Uterus (tissue), 4 donors: ENCODE measurements at places on chromosomes 7 and 10. TPM values are rescaled to one million over a fixed set of nuclear protein-coding genes. Genes with fewer than 3 reads are reported as not detected.

GRCh38 chr7:22417841-22418240 is 60.9 kb upstream of the RAPGEF5 start:
- no peaks in the 10 kb centered on the region for H3K4me1 ChIP-seq
- no peaks in the 10 kb centered on the region for H3K27me3 ChIP-seq
- no peak overlapping the region for H3K4me3 ChIP-seq

DNA sequence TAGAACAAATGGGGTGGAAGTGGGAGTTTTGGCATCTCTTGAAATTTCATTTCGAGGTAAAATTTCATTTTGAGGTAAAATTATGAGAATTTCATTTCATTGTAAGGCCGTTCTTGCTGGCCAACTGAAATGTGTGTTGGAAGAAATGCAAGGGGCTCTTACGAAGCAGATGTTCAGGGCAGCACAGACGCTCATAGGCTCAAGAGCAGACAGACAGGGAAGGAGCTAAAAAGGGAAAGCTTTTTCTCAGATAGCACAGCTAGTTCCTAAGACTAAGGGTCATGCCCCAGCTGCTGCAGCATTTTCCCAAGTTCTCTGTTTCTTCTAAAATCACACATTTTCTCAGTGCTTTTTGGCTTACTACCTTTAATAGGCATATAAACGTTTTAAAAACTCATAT is 65.1 kb upstream of the SFMBT2 start:
- no peak overlapping the region for H3K27ac ChIP-seq
- no peak overlapping the region for H3K4me3 ChIP-seq
- H3K36me3 ChIP-seq, result no peaks in the 10 kb centered on the region
- H3K4me1 ChIP-seq, result no peaks in the 10 kb centered on the region

DNA sequence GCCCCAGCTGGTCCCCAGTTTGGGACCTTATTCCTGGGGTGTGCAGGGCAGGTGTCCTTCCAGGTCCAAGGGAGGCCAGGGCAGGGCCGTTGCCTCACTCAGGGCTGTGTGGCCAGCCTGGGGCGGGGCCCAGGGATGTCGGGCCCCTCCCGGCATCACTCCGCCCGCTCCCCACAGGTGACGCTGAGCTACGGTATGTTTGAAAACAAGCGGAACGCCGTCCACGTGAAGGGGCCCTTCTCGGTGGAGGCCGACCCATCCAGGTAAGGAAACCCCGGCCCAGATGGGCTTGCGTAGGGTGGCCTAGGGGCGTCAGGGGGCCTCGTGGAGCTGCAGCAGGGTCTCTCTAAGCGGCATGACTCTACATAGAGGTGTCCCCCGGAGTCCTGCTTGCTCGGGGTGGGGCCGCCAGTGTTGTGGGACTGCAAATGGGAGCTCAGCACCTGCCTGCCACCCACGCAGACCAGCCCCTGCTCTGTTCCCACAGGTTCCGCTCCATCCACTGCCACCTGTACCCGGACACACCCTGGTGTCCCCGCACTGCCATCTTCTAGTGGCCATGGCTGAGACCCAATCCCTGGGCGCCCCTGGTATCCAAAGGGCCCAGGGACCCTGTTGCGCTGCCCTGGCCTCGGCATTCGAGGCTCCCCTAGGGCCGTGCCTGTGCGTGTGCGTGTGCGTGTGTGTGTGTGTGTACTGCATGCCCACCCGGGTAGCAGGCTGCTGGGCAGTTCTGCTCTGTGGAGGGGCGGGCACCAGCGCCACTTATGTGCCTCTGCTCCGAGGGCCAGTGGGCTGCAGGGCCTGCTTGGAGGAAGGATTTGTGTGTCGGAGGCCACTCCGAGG is 7.3 kb downstream of the LFNG start:
- no peaks in the 10 kb centered on the region for H3K4me1 ChIP-seq
- peaks cover 5% of the 10 kb centered on the region for H3K27me3 ChIP-seq
- DNase-seq, result no peak
- H3K4me3 ChIP-seq, result no peak overlapping the region

GRCh38 chr7:155452505-155453295 is 5.2 kb upstream of the EN2 start:
- no peaks in the 10 kb centered on the region for H3K36me3 ChIP-seq
- H3K4me3 ChIP-seq, result no peak overlapping the region
- DNase-seq, result no peak

DNA sequence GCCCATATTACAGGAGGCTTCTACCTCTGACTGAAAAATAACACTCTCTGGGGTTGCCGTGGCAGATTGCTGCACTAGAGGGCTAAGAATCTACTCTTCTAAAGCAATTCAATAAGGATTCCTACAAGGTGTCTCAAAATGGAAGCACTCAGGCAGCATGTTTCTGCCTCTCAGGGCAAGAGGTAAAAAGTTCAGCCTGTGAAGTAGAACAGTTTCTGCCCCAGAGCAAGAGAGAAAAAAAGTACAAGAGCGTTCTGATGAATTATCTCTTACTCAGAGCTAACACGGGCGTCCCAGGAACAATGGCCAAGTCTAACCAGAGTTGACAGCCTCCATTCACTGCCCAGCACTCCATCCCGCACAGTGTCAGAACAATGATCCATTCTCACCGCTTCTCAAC is 71.3 kb upstream of the TES start:
- no peak overlapping the region for H3K27ac ChIP-seq
- no peaks in the 10 kb centered on the region for H3K4me1 ChIP-seq
- H3K36me3 ChIP-seq, result no peaks in the 10 kb centered on the region
- no peaks in the 10 kb centered on the region for H3K27me3 ChIP-seq
- no peak for DNase-seq
- no peak overlapping the region for H3K4me3 ChIP-seq

- no peaks in the 10 kb centered on the region for H3K27me3 ChIP-seq
- no peak for DNase-seq
- H3K4me1 ChIP-seq, result no peaks in the 10 kb centered on the region
These were observed 38.8 kb upstream of the CACUL1 start for GRCh38 chr10:118793545-118793944.

- no peaks in the 10 kb centered on the region for H3K27me3 ChIP-seq
- no peaks in the 10 kb centered on the region for H3K36me3 ChIP-seq
- no peak overlapping the region for H3K4me3 ChIP-seq
- H3K4me1 ChIP-seq, result no peaks in the 10 kb centered on the region
These were observed 15.3 kb downstream of the TACR2 start for GRCh38 chr10:69401416-69401815.

DNA sequence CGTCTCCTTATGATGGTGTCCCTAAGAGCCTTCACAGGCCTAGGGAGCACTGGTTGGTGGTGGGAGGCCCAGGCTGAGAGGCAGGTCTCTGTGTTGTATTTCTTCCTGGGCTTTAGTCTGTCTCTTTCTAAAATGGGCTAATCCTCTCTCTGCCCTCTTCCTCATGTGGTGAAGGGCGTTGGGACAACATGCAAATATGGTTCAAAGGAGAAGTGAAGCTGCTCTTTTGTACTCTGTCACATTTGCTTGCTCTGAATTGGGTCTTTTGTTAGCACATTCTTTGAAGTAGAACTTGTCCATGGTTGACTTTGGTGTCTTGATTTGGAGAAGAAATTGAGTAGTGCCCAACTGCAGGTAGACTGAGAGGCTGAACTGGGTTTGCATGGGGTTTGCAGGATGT is 814 bp downstream of the HK1 start:
- H3K36me3 ChIP-seq, result no peaks in the 10 kb centered on the region
- H3K27ac ChIP-seq, result no peak overlapping the region
- no peaks in the 10 kb centered on the region for H3K4me1 ChIP-seq
- no peak overlapping the region for H3K4me3 ChIP-seq
- H3K27me3 ChIP-seq, result no peaks in the 10 kb centered on the region
- no peak for DNase-seq

DNA sequence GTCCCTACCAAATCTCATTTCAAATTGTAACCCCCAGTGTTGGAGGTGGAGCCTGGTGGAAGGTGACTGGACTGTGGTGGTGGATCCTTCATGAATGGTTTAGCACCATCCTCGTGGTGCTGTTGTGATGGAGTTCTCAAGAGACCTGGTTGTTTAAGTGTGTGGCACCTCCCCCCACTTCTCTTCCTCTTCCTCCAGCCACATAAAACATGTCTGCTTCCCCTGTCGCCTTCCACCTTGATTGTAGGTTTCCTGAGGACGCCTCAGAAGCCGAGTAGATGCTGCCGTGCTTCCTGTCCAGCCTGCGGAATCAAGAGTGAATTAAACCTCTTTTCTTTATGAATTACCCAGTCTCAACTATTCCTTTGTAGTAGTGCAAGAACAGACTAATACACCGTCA is 21.0 kb downstream of the GRB10 start:
- H3K27me3 ChIP-seq, result no peaks in the 10 kb centered on the region
- DNase-seq, result no peak
- H3K4me1 ChIP-seq, result no peaks in the 10 kb centered on the region
- H3K36me3 ChIP-seq, result no peaks in the 10 kb centered on the region
- no peak overlapping the region for H3K4me3 ChIP-seq

DNA sequence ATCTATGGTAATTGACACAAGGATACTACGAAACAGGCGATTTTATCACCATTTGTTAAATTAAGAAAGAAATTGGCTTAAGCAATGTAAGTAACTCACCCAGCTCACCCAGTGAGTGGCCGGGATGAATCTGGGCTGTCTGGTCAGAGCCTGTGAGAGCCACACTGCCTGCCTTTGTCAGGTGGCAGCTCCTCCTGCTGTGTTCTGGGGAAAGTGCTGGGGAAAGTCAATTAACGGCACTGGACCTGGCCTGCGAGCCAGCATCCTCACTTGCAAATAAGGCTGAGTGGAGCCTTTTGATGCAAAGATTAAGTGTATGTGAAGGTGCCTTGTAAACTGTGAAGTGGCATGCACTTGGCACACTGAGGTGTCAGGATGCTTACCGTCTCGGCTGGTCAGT is 13.4 kb upstream of the CXCL12 start:
- no peak for DNase-seq
- H3K36me3 ChIP-seq, result no peaks in the 10 kb centered on the region
- H3K4me1 ChIP-seq, result no peaks in the 10 kb centered on the region
- H3K27ac ChIP-seq, result no peak overlapping the region
- H3K27me3 ChIP-seq, result no peaks in the 10 kb centered on the region

DNA sequence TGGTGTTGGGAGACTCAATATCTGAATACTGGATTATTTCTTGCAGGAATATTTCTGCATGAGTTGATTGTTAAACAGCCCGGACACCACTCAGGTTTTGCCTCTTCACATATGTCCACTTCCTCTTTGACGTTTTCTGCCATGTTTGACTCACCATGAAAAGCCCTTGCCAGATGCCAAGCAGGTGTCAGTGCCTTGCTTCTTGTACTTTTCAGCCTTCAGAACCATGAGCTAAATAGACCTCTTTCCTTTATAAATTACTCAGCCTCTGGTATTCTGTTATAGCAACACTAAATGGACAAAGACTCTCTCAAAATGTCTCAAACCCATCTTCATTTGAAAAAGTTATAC is 24.7 kb upstream of the MACC1 start:
- H3K4me1 ChIP-seq, result no peaks in the 10 kb centered on the region
- no peak overlapping the region for H3K27ac ChIP-seq
- H3K4me3 ChIP-seq, result no peak overlapping the region
- DNase-seq, result no peak
- no peaks in the 10 kb centered on the region for H3K27me3 ChIP-seq

DNA sequence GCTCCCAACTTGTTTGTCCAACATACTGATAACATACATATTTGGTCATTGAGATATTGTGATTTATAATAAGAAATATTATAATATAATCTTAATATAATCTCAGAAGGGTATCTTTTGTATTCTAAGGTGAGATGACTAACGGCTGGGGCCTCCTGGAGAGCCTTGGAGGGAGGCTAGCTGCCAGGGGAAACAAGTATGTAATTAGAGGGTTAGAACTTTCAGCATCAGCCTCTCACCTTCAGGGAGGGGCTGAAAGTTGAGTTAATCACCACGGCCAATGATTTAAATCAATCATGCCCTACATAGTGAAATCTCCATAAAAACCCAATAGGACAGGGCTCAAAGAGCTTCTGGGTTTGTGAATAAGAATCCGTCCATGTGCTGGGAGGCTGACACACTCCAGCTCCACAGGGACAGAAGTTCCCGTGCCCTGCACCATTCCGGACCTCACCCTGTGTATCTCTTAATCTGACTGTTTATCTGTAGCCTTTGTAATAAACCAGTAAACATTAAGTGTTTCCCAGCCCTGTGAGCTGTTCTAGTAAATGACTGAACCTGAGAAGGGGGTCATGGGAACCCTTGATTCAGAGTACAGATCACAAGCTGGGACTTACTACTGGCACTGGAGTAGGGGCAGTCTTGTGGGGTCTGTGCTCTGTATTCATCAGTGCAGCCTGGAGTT is 86.3 kb upstream of the STEAP1B start:
- no peak for DNase-seq
- no peaks in the 10 kb centered on the region for H3K36me3 ChIP-seq
- no peaks in the 10 kb centered on the region for H3K27me3 ChIP-seq
- H3K4me1 ChIP-seq, result peaks cover 6% of the 10 kb centered on the region

- no peaks in the 10 kb centered on the region for H3K27me3 ChIP-seq
- DNase-seq, result no peak
- H3K4me1 ChIP-seq, result no peaks in the 10 kb centered on the region
- no peaks in the 10 kb centered on the region for H3K36me3 ChIP-seq
- no peak overlapping the region for H3K4me3 ChIP-seq
These were observed 28.9 kb downstream of the GUSB start for GRCh38 chr7:65953001-65953720.

DNA sequence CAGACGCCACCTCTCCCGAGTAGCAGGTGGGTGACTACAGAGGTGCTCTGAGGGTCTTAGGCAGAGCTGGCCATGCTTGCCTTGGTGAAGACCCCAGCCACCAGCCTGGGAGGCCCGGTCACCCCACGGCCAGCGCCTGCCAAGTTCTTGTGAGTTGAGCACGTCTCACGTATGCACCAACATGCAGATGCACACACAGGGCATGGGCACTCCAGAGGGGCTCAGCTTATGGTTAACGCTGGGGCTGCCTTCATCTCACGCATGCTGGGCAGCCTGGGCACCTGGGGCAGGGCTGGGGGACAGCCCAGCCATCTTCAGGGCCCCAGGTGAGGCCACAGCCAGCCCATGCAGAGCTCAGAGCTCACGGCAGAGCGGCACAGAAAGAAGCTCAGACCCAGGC is 41.0 kb downstream of the PTPRN2 start:
- H3K27me3 ChIP-seq, result no peaks in the 10 kb centered on the region
- H3K4me1 ChIP-seq, result no peaks in the 10 kb centered on the region
- H3K27ac ChIP-seq, result no peak overlapping the region

GRCh38 chr7:74612015-74612829 is 45.3 kb upstream of the GTF2I start:
- no peaks in the 10 kb centered on the region for H3K4me1 ChIP-seq
- no peak for DNase-seq
- H3K36me3 ChIP-seq, result no peaks in the 10 kb centered on the region
- H3K4me3 ChIP-seq, result no peak overlapping the region
- H3K27ac ChIP-seq, result no peak overlapping the region

Gene MGMT
- total RNA-seq, result 37.7 TPM

Gene NEURL1
- total RNA-seq, result 23.6 TPM

Gene PIK3CG
- total RNA-seq, result 11.8 TPM

Gene CPA2
- total RNA-seq, result not detected

Gene CLDN4
- total RNA-seq, result 0.77 TPM

Gene PPP1R3C
- 30.3 TPM for total RNA-seq

Gene MMD2
- total RNA-seq, result not detected

Gene IFIT3
- 7.1 TPM for total RNA-seq

Gene SLC39A12
- total RNA-seq, result not detected

Gene DPCD
- total RNA-seq, result 5.1 TPM

Gene TMEM236
- total RNA-seq, result 0.73 TPM

Gene EN2
- 2.1 TPM for total RNA-seq
